ENCODE measurements at places on chromosomes 16 and 17.

- DNase-seq, result no peak
Observed at GRCh38 chr17:9517396-9517795, 58.2 kb downstream of the STX8 start.

- DNase-seq, result no peak
Observed at GRCh38 chr17:80393241-80393890, 21.6 kb upstream of the ENDOV start.

- no peak for DNase-seq
Observed at GRCh38 chr17:76153202-76153601, 12.2 kb upstream of the FOXJ1 start.

DNA sequence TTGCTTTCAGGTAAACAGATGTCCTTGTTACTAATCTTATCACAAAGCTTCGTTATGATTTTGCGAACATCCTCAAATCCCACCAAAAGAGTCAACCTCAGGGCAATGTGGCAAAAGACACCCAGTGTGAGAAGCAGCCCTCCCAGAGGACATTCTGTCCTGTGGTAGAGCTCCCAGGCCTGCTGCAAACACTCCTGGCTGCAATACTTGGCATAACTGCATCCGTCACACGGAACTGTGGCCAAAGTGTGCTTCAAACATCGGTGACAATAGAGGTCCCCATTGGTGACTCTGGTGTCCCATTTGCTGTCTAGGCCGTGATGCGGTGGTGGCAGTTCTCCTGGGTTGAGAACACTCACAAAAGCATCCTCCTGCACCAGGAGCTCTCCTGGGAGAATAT, 29.5 kb downstream of the SMYD4 start:
- no peak for DNase-seq

GRCh38 chr17:29157310-29157709, 22.9 kb downstream of the MYO18A start:
- no peak for DNase-seq

- DNase-seq, result no peak
Observed at GRCh38 chr17:62975206-62975605, 9.2 kb downstream of the TANC2 start.

DNA sequence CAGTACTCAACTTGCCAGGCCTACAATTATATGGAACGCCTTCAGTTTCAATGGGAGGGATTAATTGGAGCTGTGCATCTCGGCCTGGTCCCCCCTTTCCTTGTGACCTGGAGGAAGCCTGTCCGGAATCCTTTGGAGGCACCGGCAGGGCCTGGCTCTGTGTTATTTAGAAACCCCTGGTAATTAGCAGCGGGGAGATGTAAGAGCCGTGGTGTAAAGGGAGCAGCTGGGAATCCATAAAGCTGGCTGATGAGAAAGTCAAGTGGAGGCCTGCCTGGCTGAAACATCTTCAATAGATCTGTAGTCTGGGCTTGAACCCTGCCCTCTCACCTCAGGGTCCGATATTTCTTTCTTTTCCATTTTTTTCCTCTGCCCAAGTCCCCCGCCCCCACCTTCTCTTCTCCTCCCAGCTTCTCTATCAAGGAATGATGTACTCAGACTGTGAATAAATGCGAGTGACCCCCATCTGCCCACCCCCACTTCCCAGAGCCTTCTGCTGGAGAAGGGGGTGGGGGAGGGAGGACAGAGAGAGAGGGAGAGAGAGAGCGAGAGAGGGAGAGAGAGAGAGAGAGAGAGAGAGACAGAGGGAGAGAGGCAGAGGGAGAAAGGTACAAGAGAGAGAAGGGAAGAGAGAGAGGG, 495.5 kb upstream of the ZFHX3 start:
- DNase-seq, result no peak

DNA sequence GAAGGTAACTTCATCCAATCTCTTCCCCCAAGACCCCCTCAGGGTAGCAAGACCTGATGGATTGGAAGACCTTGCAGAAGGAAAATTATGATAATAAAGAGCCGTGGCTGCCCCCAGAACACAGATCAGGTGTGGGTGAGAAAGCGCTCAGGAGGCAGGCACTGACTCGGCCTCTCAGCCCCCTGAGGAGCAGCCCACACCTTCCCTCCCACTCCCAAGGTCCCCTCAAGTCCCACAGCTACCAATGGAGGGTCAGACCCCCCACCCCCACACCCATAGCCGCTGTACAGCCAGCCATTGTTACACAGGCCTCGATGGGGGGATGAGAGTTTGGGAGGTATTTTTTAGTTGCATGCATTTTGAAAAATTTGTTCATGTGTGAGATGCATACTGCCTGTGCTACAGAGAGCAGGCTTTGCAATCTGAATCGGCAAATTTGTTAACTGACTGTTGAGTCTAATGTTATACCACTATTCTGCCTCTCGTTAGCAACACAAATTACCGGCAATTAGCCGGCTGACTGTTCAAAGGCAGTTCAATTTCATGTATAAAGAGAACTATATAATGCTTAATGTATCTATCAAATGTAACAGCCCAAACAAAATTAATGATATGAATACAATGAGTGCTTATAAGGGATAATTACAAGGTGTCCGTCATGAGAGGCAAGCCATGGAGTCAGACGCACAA, 211.7 kb downstream of the C16orf78 start:
- no peak for DNase-seq

DNA sequence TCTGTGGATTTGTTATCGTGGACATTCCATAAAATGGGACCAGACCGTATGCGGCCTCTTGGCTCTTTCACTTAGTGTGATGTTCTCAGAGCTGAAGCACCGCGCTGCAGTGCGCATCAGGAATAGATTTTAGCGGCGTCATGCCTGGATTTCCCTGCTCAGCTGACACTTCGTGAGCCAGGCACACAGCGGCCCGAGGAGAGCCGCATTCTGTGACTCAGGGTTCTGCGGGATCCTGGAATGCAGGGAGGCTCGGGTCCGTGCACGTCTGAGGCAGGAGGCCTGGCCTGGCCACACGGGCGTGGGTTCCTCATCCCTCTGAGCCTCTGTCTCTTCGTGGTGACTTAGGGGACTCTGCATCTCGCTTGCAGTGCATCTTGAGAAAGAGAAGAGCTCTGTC, 13.4 kb downstream of the CBFA2T3 start:
- DNase-seq, result no peak

DNA sequence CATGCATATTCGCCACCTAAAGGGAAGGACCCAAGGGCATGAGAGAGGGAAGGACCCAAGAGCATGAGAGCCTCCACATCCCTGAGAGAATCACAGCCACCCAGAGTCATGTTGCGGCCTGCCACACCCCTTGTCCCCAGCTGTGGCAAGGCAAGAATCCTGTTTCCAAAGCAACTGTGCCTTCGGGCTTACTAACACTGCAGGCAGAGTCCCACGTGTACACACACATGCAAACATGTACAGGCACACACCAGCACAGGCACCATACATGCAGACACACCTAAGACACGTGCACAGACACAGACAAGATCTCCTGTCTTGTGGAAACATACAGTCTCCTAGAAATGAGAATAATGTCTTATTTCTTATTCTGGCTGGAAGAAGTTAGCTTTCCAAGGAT, 92.4 kb upstream of the CDYL2 start:
- DNase-seq, result no peak

DNA sequence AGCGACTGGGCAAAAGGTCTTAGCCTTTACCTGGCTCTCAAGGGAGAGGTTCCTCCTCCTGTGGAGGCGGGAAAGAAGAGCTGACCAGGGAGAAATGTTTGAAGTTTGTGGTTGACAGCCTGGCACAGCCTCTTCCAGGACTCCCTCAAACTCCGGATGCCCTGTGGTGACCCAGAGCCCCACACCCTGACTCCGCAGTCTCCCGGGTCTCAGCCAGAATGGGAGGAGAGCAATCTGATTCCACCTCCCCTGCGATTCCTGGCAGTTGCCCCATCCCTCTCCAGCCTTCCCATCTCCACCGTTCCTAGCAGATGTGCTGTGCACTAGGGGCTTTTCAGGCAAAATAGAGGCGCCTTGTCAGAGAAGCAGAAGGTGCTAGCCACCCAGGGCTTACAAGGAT, 5.5 kb upstream of the DNAI2 start:
- no peak for DNase-seq

- no peak for DNase-seq
Observed at GRCh38 chr16:74713876-74714275, 13.2 kb upstream of the MLKL start.

DNA sequence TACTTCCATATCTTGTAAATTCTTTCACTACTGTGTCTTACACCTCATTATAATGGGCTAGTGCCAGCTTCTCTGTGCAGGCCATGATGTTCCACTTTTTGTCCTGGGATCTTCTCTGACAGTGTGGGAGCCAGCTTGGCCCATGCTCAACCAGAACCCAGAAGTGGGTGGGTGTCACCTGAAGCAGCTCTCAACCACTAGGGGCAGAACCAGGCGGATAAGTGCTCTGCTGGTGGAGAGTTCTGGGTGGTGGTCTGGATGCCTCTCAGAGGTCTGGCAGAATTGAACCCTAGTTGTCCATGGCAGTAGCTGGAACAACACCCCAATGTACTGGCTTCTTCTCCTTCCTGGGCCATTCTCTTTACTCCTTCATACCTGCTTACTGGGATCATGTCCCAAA, 254.1 kb upstream of the N4BP1 start:
- no peak for DNase-seq

DNA sequence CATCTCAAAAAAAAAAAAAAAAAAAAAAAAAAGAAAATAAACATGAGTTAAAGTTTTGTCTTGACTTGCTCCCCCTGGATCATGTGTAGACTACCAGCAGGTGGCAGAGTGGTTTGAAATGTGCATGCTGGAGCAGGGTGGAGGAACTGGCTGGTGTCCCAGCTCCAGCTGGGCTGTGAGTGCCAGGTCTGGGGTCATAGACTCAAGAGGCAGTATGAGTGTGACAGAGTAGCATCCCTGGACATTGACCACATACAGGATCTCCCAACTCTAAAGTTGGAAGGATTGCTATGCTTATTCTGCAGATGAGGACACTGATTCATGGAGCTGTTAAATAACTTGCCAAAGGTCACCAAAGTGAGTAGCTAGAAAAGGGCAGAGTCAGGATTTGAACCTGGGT, 198.0 kb upstream of the MPHOSPH6 start:
- DNase-seq, result peak; percentile 27

- no peak for DNase-seq
Observed at GRCh38 chr16:79994418-79994817, 393.9 kb upstream of the MAF start.

- peak; percentile 88 for DNase-seq
Observed at GRCh38 chr17:1515640-1516387, 598 bp downstream of the INPP5K start.

All from hematopoietic multipotent progenitor cell treated with erythropoietin and hydrocortisone succinate and interleukin-3 and kit ligand, for 6 days (in vitro differentiated cells).